ENCODE measurements at places on chromosomes 3 and 15.

DNA sequence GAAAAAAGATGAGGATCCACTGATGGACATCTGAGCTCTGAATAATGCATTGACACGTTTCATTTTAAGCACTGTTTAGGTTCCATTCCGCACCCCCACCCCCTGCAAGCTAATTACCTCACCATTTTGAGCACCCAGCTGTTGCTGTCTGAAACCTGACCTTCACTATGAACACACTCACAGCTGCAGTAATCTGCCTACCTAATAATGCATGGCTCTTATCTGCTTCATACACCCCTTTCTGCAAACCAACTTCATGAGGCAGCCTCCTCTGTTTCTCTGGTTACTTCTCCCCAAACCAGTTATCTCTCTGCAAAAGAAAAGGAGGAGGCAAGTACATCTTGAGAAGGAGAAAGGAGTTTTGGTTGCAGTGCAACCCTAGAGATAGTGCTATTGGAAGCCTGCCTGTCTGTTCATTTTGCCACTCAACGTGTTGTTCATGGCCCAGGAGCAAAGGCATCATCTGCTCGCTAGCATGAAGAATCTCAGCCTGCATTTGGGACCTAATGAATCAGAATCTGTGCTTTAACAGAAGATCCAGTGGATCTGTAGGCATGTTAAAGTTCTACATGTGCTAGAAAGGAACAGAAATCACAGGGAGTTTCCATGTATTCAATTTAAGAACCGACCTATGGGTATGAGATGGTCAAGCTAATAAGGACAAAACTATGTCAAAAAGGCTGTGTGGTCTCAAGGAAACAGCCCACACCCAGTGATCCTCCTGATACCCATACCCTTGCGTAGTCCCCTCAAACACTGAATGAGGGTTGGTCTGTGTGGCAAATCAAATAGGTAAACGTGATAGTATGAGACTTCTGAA lies 87.2 kb downstream of the MB21D2 start:
- DNase-seq: no peak

DNA sequence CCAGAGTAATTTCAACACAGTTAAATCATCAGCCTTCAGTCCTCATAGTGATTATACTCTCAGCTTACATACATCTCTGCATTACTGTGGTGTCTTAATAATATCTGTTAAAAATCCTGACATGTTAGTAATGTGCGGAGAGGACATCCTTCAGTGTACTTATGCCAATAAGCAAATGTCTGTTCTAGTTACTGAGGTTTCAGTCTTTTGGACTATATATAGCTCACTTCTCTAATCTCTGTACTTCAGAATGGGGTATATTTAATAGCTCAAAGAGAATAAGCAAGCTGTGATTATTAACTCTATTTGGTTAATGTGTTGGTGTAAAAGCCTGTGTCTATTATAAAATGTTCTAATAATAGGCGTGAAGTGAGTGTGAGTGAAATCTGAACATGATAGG lies 28.9 kb upstream of the OSTN start:
- no peak for DNase-seq

DNA sequence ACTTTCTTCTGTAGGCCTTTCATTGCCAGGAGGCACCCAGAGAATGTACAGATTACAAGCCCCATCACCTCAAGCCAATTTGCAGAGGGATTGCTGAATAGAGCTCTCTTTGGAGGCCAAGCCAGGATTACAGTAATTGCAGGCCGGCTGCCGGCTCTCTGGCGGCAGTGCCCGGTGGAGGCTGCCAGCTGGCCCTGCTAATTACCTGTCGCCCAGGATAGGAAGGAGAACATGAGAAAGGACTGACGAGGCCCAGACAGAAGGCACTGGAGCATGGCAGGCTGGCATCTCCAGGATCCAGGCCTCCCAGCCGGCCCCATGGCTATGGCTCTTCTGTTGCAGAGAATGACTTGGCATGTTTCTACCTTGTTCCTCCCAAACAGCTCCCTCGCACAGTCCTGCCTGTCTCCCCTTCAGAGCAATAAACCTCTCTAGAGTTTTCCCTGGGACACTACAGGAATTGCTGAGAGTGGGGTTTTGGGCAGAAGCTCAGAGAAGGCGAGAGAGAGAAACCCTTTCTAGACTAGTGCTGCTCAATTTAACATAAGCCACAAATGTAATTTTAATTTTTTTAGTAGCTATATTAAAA lies 273.6 kb upstream of the PROK2 start:
- DNase-seq: no peak

- DNase-seq: no peak
Measured at GRCh38 chr3:57112206-57112605, 51.7 kb downstream of the SPATA12 start.

DNA sequence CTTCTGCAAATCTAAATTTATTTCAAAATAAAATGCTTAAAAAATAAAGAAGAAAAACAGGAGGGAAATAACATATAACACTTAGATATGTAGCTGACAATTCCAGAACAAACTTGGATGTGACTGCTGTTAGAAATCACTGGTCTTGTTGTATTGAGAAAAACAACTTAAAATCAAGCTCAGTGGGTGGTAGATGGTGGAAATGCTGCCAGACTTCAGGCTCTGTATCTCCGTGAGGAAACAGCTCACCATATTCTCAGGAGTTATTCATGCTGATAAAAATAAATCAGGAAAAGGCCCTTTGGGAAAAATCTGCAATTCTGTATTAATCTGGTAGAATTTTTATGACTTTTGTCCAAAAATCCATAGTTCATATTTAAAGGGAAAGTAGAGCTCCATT lies 477.6 kb downstream of the RAP2B start:
- no peak for DNase-seq

DNA sequence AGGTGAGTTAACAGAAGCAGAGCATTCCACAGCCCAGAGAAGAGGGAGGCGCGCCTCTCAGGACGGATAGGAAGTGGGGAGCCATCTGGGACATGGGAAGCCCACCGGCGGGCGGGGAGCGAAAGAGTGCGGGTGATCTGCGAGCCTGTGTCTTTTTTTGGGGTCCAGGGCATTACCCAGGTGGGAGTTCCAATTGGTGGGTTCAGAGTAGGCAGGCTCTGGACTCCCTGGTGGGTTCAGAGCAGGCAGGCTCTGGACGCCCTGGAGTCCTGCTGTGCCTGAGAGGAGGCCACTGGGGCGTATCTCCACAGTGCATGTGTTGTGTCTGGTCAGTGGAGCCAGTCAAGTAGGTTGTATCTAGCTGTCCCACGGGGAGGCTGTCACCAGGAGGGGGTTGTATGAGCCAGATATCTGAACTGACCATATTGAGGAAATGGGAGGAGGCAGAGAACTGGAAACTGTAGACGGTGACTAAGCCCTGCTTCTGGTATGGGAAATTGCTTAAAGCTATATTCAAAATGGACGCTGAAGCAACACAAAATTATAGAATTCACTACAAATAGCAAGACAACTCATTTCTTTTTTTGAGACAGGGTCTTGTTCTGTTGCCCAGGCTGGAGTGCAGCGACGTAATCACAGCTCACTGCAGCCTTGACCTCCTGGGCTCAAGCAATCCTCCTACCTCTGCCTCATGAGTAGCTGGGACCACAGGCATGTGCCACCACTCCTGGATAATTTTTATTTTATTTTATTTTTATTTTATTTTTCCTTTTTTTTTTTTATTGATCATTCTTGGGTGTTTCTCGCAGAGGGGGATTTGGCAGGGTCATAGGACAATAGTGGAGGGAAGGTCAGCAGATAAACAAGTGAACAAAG lies 34.5 kb upstream of the CHST2 start:
- DNase-seq: peak; percentile 55

GRCh38 chr3:197682713-197683112 lies 54.0 kb downstream of the RUBCN start:
- no peak for DNase-seq

DNA sequence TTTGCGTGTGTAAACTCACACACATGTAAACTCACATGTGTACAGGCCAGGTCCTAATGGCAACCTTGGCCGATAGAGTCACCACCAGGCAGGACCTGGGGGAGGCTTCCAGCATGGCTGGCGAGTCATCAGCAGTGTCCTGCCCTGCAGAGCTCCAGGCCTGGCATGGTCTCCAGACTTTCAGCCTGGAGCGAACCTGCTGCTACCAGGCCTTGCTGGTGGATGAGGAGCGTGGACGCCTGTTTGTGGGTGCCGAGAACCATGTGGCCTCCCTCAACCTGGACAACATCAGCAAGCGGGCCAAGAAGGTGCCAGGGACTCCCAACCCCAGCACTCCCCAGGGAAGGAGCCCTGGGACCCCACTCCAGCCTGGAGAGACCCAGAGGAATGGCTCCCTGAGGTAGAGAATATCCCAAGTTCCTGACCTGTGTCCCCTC lies 1.0 kb downstream of the SEMA3B start:
- no peak for DNase-seq

DNA sequence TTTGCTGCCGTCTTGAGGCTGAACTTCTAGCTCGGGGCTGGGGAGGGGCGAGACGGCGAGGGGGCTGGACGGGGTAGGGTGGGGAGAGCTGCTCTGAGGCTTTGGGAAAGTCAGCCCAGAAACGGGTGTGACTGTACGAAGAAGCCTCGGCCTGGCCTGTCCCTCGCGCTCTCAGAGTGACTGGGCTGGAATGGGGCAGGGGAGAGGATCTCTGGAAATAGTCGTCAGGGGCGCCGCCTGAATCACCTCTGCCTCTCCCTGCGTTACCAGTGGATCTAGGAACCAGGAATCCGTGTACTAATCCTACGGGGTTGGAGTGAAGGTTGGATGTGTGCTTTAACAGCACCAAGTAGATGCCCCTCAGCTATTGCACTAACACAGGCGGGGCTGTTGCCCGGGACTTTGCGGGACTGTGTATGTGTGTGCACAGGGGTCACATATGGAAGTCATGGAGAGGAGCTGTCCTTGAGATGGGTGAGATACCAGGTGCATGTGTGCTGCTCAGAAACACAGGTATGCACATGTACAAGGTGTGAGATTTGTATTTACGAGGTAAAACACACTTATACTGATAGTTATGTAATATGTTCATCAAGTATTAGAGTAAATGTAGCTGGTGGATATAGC lies 591 bp downstream of the FOXL2NB start:
- no peak for DNase-seq

- DNase-seq: no peak
Measured at GRCh38 chr3:71695000-71695482, 30.2 kb downstream of the EIF4E3 start.

- DNase-seq: no peak
Measured at GRCh38 chr3:5017925-5018531, 38.8 kb downstream of the BHLHE40 start.

DNA sequence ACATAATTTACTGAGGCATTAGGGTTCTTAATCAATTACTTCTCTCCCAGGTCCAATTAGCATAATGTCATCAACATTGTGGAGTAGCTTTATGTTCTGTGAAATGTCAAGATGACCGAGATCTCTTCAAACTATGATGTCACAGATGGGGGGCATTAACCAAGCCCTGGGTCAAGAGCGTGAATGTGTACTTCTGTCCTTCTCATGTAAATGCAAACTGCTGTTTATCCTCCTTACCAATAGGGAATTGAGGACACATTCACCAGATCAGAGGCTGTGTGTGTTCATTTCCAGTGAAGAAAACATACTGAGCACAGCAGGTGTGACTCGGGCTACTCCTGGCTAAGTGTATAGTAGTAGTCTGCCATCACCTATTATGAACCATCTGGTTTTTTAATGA lies 177.9 kb downstream of the MINAR1 start:
- DNase-seq: no peak

DNA sequence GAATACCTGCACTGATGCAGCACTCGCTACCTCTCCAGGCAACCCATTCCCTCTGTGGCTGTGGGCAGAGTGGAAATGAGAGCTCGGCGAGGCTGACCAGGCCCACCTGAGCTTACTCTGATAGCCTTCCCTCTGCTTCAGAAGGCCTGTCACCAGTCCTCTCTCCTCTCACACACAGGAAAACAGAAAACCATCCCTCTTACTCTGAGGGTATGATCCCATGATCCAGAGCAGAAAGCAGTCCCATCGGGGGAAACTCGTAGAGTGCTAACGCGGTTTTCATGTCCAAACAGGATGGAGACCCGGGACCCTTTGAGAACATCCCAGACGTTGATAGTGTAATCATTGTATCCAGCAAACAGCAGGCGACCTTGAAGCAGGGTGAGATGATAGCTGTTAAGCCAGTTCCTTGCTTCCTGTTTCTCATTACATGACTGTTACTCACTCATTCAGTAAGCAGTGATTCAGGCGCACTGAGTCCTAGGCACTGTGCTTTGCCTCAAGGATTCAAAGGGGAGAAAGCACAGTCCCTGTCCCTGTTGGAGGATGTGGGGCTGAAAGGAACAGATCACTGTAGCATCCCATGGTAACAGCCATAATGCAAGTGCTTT lies 11.8 kb upstream of the BCL2L10 start:
- no peak for DNase-seq

- DNase-seq: no peak
Measured at GRCh38 chr3:125137358-125138033, 75.1 kb downstream of the SLC12A8 start.

GRCh38 chr3:85161544-85161943 lies 202.8 kb downstream of the CADM2 start:
- DNase-seq: no peak

DNA sequence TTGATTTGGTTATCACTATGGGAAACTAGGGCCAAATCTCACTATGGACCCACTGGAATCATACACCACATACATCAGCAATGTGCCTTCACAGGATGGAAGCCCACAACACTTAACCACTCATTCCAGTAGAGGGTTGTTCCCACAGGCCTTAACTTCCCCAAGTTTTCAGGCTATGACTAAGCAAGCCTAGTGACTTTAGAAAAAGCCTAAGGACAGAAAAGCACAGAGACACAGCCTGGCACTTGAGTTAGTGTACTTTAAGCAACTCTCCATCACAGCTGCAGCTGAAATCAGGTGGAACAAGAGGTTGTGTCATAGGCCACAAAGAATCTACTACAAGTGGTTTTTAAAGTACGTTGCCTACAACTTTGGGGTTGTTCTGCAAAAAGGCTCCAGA lies 128.7 kb downstream of the LRRN1 start:
- DNase-seq: no peak

- peak; percentile 6 for DNase-seq
Measured at GRCh38 chr3:33911525-33912322, 113.3 kb downstream of the PDCD6IP start.

GRCh38 chr15:68991723-68992122 lies 22.8 kb upstream of the NOX5 start:
- no peak for DNase-seq

GRCh38 chr3:27209617-27210264 lies 159.4 kb downstream of the NEK10 start:
- no peak for DNase-seq

DNA sequence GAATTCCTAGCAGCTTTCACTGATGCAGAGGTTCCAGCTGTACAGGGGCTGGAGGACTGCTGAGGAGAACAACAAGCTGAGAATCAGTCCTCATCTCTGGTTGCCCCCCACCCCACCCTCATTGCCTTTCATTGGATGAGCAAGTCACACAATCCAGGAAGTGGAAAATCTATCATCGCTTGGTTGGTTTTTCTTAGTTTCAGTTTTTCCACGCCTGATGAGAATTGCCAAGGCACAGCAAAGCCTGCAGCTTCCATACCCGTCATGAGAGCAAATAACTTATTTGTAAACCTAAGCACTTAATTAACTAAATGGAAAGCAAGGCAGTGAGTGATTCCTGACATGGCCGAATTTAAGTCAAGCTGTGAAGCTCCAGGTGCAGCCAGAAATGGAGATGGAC lies 21.4 kb upstream of the LIPC start:
- peak; percentile 69 for DNase-seq
